ENCODE measurements at places on chromosomes 11 and 22. TPM values are rescaled to one million over a fixed set of nuclear protein-coding genes. Genes with fewer than 3 reads are reported as not detected.
A peak's percentile ranks its signal among the peaks of the same experiment; 100 is the strongest.

- no peak for DNase-seq
Measured at GRCh38 chr11:75099635-75100034, 3.0 kb upstream of the OR2AT4 start.

DNA sequence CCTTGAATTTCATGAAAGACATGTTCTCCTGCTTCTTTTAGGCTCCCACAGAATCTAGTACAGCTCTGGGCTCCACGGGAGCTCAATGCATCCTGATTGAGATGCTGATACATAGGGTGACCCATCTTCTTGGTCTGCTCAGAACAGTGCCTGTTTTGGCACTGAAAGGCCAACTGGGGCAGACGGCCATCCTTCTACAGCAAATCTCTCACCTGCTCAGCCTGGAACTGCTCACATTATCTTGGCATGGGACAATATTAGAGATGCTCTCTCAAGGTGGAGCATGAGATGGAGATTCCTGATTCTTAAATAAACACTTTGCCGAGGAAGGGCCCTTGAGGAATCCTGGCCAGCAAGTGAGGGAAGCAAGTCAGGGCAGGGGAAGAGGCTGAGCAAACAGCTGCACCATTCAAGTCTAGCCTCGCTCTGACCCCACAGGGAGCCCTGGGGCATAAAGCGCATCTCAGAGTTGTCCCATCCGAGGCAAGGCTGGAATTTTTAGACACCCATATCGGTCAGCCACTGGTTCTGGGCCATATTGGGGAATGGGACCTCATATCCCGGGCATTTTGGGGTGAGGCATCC, 58.4 kb upstream of the CSNK2A3 start:
- DNase-seq = no peak

GRCh38 chr11:5317292-5317691, 6.8 kb downstream of the OR51B2 start:
- DNase-seq = no peak

DNA sequence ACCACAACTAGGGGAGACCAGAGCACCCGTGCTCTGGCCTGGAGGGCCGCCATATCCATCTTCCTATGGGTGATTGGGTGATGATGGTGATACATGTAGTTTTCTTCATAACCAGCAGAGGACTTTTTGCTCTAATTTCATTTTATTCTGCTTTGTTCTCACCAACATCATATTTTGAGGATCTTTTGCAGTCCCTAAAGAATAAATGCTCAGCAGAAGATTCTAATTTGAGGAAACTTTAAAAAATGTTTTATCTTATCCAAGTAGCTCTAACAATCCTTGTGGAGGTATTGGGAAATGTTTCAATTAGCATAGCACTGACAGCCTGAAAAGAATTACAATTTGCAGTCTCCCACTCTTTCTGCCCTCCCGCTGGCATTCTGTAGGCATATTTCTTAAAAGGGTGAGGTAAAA, 544.0 kb downstream of the NTM start:
- no peak for DNase-seq

GRCh38 chr11:34268906-34269430, 88.8 kb downstream of the ABTB2 start:
- DNase-seq = peak; percentile 53

The IFT27 gene
- 22.6 TPM for total RNA-seq

The KRTAP5-9 gene
- total RNA-seq = not detected

Data from SJSA1 (cell line).